ENCODE measurements at places on chromosomes 1 and 21. TPM values are rescaled to one million over a fixed set of nuclear protein-coding genes. Genes with fewer than 3 reads are reported as not detected.

Gene MAP1LC3C
- total RNA-seq, result 0.24 TPM

Gene UBE2U
- total RNA-seq, result not detected

- no peak for DNase-seq
Measured at GRCh38 chr1:150179867-150180266, 30.2 kb downstream of the PLEKHO1 start.

Gene HSF2BP
- not detected for total RNA-seq

- DNase-seq, result no peak
Measured at GRCh38 chr1:47128221-47128620, 9.0 kb upstream of the CYP4A22 start.

Gene CBR3
- total RNA-seq, result 1.1 TPM

DNA sequence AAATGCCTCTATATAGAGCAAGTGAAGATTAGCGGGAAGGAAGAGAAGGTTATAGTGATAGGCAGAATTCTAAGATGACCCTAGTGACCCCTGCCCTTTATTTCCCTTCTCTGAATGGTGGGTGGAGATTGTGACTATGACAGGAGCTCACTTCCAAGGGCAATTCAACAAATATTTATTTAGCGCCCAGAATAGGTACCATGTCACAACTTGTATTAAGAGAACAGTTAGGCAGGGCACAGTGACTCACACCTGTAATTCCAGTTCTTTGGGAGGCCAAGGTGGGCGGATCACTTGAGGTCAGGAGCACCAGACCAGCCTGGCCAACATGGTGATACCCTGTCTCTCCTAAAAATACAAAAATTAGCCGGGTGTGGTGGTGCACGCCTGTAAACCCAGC lies 236.0 kb upstream of the POGK start:
- no peak for DNase-seq

DNA sequence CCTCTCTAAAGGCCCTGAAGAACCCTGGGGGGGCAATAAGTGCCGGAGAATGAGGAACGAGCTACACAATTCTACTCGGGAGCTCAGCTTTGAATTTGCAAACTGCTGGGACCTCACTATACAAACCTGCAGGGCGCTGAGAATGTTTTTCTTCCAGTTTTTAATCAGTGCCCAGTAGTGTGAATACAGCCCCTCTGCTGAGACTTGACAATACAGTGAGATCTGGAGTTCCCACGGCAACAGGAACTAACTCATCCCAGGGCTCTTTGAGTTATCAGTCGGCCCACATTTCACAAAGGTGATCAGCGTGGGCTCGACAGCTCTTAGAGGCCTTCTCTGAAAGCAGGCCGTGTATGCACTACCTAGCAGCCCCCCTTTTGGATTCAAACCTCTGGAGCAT lies 41.7 kb downstream of the TMEM53 start:
- DNase-seq, result no peak

GRCh38 chr1:205356440-205357139 lies at the start of gene KLHDC8A:
Gene KLHDC8A (minus strand): TSS chr1:205356922. CDS start chr1:205343604, 13,318 bp downstream.
- no peak for DNase-seq

Gene EMC1
- total RNA-seq, result 25.5 TPM

- DNase-seq, result no peak
Measured at GRCh38 chr1:216450227-216450626, 27.0 kb upstream of the USH2A start.

Gene CACHD1
- total RNA-seq, result 3.0 TPM

- DNase-seq, result no peak
Measured at GRCh38 chr1:163308811-163309210, 12.9 kb upstream of the NUF2 start.

DNA sequence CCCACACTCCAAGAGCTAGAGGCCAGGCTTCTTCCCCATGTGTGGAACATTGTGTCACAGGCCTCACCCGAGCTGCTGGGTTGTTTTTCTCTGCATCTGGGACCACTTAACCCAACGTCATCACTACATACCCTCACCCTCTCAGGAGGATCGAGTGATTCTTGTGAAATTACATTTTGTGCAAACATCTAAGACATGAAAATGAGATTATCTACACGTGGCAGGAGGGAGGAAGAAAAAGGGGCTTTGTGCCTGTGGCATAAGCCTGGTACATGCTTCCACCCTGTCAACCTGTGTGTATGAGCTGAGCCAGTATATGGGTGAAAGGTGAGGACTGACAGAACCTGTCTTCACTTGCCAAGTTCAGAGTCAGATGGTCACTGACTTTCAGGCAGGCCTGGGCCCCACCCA lies 1.6 kb downstream of the CPT2 start:
- DNase-seq, result no peak

DNA sequence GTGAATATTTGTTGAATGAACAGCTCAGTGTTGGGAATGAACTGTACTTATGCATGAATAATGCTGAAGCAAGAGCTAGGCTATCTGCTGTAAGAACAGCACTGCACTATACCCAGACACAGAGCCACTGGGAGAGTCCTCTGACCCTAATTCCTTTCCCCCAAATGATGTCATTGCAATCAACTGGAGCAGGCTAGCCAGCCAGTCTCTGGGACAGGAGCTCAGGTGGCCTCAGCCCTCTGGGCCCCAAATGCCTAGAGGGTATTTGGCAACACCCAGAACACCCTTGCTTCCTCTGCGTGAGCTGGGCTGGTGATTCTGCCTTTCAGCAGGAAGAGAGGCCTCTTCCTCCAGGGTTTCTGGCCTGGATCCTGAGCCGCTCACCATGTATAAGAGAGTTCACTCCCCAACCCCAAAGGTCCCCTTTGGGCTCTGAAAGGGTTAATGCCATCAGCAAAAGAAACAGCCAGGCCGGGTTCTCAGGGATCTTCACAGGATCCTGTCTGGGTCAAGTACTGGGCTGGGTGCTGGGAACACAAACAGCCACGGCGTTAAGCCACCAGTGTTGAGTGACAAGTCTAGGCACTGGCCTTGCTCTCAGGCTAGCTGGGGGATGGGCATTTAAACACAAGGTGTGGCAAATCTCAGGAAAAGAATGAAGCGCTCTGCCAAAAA lies 3.7 kb upstream of the PADI4 start:
- no peak for DNase-seq
